Central memory CD4-positive, alpha-beta T cell (primary cell): ENCODE measurements at places on chromosomes 1 and 21.

DNA sequence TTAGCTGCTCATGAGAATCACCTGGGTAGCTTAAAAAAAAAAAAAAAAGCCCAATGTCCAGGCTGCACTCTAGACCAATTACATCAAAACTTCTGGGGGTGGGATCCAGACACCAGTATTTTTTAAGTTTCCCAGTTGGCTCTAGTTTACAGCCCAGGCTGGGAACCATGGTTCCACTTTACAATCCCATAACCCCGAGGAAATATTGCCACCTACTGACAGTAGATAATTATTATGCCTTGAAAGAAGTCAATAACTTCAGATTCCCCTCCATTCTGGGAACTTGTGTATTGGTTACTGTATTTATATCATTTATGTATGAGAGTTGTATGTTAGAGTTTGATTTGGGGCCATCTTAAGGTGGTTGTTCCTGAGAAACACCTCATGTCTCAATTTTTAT is 100.2 kb downstream of the SPATA46 start:
- DNase-seq = no peak

- no peak for DNase-seq
Observed at GRCh38 chr1:1482856-1483255, 11.3 kb downstream of the ATAD3B start.

GRCh38 chr1:53303726-53304515 is 23.9 kb downstream of the LRP8 start:
- no peak for DNase-seq

DNA sequence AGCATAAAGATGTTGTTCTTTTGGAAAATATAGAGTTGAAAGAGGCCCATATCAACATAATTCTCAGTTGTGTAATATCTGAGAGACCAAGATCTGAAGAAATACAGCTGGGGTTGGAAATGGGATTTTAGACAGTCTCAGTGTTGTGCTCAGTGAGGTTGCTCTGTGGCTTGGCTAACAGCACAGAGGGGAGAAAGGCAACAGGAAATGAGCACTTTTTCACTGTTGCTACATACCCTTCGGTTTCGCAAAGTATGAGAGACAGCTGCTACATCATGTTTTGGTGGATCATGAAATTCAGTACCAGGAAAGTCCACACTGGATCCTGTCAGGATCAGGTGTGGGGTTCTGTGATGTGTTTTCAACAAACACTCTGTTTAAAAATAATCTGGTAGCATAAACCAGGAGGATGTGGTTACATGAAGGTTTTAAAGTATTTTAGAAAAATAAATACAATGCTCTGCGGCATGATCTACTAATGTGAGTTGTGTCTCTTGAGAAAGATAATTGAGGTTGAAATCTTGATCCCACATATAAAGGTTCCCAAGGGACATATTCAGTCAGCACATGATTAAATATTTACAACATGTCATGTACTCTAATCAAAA is 7.0 kb upstream of the GPR88 start:
- DNase-seq = no peak

DNA sequence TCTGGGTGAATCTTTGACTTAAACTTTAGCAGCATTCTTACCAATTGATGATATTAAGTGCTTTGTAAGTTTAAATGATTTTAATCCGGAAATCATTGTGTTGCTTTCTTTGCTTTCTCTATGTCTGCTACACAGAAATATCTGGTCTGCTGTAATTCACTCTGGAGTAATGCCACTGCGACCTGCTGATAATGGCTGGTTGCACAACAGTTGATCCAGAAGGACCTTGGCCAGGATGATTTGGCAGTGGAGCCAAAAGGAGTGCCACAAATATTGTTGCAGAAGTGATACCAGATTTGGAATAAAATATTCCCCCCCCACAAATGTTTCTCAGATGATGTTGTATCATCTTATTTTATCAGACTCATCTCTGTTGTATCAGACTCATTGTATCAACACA is 2063.9 kb downstream of the MRPL39 start:
- no peak for DNase-seq

GRCh38 chr1:7679159-7679872 is 91.8 kb upstream of the VAMP3 start:
- DNase-seq = no peak

DNA sequence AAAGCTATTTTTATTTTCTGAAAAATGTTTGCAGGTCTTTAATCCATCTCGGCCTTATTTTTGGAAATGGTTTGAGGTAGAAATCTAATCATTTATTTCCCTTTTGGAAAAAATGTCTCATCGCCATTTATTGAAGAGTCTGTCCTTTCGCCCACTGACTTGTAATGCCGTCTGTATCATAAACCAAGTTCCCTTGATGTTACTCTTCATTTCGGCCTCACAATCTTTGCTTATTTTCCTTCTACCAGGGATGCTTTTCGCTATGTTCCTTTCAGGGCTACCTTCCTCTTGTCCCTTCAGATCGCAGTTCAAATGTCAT is 422 bp upstream of the RLF start:
- DNase-seq = no peak
